ENCODE measurements at places on chromosomes 16 and 17.

DNA sequence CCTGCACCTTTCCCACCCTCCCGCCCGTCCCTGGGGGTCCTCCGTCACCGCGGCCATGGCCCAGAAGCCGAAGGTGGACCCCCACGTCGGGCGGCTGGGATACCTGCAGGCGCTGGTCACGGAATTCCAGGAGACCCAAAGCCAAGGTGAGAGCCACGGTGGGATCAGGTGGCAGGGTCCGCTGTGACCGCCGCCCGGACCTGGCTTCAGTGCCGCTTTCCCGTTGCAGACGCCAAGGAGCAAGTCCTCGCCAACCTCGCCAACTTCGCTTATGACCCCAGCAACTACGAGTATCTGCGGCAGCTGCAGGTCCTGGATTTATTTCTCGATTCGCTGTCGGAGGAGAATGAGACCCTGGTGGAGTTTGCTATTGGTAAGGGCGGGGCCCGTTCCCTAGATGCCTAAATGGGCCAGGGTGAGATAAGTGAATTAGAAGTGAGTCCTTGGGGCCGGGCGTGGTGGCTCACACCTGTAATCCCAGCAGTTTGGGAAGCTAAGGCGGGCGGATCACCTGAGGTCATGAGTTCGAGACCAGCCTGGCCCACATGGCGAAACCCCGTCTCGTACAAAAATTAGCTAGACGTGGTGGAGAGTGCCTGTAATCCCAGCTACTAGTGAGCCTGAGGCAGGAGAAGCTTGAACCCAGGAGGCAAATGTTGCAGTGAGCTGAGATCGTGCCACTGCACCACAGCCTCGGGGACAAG, 617 bp downstream of the ARMC7 start:
- DNase-seq: no peak

GRCh38 chr17:80063830-80064585, 27.6 kb downstream of the CCDC40 start:
- no peak for DNase-seq

GRCh38 chr16:51072591-51072990, 78.5 kb downstream of the SALL1 start:
- DNase-seq: no peak

- no peak for DNase-seq
Measured at GRCh38 chr17:49287481-49287880, 56.9 kb upstream of the PHOSPHO1 start.
